Right renal pelvis (tissue), 4 donors: ENCODE measurements at places on chromosomes 3 and 15.

DNA sequence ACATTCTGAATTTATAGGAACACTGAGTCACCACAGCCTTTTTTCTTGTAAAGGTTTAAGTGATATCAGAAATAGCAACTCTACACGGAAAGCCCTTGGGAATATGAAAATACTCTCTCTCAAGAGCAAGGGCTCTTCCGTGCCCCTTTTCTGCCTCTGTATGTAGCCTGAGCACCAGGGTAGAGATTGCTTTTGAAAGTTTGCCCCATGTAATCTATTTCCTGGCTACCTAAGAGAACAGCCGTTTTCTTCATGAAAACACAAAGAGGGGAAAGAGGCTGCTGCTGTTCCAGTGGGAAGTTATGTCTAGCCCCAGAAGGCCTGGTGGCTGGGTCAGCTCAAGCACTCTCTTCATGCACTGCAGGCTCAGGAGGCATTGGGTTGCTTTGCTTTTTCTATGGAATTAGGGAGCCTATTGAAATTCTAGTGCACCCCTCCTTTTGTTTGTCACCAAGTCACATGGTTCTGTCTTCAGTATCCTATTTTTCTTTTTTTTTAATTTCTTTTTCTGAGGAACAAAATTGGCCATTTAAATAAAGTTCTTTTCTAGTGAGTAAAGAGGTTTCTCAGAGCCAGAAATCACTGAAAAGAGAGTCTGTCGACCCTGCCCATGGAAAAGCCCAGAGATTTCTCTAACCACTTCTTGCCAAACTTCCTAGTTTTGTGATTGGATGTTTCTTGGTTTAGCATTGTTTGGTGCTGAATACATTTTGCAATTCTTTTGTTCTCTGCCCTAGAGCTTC is 39.5 kb downstream of the TIGIT start:
- DNase-seq, result no peak

DNA sequence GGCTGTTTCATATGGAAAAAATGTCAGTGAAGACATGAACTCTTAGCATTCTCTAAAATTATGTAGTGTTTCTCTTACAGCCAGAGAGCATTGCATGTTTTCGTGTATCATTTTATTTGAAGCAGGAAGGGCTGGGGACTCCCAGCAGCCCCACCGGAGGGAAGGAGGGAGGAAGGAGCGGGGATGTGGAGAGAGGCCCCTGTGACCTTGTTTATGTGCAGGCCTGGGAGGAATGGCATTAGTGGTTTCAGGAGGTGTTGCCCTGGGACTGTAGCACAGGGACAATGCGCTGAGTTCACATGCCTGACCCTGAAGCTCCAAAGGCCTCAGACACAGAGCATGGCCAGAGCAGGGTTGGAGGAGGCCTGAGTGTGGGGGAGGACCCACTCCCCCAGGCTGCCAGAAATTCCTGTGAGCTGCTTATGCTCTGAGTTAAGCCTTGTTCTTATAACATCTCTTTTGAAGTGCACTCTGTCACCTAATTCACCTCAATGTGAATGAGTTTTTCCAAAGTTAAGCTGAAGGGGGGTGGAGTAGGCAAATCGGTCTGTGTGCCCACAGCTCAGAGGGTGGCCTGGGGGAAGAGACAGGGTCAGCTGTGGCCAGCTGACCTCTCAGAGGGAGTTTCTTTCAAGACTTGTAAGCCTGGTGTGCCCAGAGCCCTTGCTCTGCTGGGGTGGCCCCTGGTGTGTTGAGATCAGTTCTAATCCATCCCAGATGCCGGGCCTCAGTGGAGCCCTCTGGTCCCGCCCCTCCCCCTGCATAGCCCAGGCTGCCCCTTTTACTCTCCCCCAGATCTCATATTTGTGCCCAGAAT is 3.9 kb upstream of the RNU6-1 start:
- no peak for DNase-seq

- DNase-seq, result no peak
Observed at GRCh38 chr15:71189718-71190117, 74.4 kb downstream of the THSD4 start.

DNA sequence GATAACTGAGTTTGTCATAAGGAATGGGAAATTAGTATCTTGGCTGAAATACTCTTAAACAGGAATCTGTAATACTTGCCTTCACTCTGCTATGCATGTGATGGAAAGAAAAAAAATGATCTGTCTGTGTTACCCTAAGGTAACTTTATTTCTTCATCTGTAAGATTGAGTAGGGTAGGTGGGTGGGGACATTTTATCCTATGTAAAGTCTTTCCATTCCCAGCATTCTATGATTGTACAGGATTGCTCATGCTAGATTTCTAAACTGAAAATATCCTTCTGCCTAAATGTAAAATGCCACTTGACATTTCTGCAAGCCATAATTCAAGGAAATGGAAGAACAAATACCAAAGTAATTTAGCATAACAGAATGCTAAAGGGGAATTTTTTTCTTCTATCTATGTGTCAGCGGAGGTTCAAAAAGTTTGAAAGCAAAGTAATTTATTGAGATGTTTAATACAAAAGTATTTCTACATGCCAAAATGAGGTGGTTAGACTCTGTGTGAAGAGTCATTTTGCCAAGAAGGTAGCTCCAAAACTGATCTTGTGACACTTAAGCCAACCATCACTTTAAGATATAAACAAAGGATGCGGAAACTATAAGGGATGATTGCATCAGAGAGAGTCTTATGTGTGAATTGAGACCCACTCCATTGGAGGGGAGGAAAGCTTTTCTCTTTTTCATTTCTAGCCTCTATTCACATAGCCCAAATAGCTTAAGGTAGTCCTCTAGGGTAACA is 46.6 kb upstream of the SERPINI2 start:
- DNase-seq, result no peak

- no peak for DNase-seq
Observed at GRCh38 chr3:156206157-156206556, 85.8 kb downstream of the KCNAB1 start.

GRCh38 chr3:101256511-101256910 is 63.9 kb downstream of the IMPG2 start:
- peak; percentile 31 for DNase-seq
